ENCODE measurements at places on chromosomes 1 and 21.

GRCh38 chr1:101338714-101339430 lies 102.1 kb downstream of the S1PR1 start:
- peak; percentile 1 for DNase-seq

- no peak for DNase-seq
These were observed 75.2 kb upstream of the CD1D start for GRCh38 chr1:158105352-158106095.

GRCh38 chr1:112718691-112719418 lies 3.7 kb upstream of the PPM1J start:
- peak; percentile 48 for DNase-seq

- no peak for DNase-seq
These were observed 66.7 kb upstream of the AJAP1 start for GRCh38 chr1:4587721-4588120.

DNA sequence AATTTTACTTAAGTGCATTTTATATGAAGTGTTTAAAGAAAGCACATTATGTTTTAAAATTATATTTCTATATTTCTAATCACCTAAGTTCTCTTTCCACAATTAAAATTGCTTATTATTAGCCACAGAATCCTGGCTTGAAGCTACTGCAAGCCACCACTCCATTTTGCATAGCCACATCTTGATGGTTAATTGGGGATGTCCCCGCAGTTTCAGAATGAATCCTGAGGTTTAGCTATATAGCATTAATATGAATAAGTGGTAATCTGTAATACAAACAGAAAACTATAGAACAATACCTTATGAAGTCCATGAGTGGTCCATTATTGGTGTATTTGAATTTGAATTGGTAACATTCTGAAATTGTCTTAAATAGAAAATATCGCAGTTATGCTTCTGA lies 11.6 kb upstream of the GOLPH3L start:
- no peak for DNase-seq

DNA sequence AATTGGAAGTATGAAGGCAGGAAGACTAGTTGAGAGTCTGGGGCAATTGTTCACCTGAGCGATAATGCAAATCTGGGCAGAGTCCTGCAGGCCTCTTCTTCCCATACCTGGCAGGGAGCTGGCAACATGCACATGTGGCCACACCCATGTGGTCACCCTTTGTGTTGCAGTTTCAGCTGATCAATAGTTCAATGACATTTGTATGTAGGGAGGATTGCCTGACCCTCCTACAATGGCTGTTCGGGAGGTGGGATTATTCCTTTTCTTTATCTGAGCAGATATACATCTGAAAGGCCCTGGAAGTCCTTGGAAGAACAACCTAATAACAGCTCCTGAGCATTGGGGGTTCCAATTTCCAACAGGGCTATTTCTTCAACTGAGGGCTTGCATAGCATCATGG lies 15.2 kb upstream of the TRIM45 start:
- DNase-seq, result no peak

GRCh38 chr1:6245869-6246496 lies 2.0 kb downstream of the HES3 start:
- DNase-seq, result no peak

DNA sequence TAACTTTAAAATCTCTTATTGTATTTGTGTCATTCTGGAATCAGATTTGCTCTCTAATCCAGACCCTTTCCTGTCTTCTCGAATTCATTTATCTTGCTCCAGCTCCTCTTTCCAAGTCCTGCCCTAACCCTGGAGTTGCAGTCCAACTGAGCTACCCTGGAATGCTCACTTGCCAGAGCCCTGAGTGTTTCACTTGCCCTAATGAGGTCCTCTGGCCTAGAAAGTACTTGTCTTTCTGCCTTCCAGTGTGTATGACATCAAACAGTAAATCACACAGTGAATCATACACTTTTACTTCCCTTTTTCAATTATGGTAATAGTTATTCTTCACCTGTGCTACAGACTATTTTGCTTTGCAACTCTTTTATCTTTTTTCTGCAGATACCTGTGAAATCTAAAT lies 96.9 kb downstream of the NEK7 start:
- peak; percentile 41 for DNase-seq

GRCh38 chr21:14308234-14308633 lies 74.7 kb downstream of the HSPA13 start:
- no peak for DNase-seq

DNA sequence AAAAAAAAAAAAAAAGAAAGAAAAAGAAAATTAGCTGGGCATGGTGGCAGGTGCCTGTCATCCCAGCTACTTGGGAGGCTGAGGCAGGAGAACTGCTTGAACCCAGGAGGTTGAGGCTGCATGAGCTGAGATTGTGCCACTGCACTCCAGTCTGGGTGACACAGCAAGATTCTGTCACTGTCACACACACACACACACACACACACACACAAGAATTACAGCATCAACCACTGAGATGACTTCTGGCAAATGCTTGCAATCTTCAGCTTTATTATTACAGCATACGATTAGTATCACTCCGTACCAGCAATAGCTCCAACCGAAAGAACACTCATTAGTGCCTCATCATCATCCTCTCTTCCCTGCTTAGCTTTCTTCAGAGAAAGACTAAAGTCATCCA lies 4.6 kb downstream of the ORC1 start:
- DNase-seq, result no peak

DNA sequence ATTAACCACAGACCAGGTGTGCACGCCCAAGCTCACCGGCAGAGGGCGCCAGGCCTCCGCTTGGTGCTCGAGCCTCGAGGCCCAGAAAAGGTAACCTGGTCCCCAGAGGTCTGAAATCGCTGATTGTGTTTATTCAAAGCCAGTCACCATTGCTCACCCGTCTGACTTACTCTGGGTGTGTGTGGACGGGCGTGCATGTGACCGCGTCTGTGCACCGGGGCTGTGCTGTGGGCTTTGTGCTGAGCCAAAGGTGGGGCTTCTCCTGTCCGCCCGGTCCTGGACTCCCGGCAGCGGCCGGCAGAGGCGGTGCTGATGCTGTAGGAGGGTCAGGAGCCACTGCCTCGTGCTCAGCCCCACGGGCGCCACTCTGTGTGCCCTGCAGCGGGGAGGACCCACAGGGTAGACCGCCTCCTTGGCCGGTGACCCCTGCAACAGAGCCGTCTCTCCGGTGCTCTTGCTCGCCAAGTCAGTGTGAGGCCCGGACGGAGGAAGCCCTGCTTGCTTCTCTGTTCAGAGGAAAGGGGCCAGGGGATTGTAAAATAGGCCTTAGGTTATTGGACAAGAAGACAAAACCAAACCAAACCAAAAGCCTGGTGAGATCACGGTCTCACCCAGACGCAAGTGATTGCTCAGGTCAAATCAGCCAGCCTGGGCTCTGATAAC lies 32.0 kb upstream of the BTG2 start:
- DNase-seq, result peak; percentile 69

- peak; percentile 76 for DNase-seq
These were observed 137.8 kb downstream of the GREM2 start for GRCh38 chr1:240474133-240474614.

- no peak for DNase-seq
These were observed 57.7 kb downstream of the RGS7 start for GRCh38 chr1:241299347-241299746.

DNA sequence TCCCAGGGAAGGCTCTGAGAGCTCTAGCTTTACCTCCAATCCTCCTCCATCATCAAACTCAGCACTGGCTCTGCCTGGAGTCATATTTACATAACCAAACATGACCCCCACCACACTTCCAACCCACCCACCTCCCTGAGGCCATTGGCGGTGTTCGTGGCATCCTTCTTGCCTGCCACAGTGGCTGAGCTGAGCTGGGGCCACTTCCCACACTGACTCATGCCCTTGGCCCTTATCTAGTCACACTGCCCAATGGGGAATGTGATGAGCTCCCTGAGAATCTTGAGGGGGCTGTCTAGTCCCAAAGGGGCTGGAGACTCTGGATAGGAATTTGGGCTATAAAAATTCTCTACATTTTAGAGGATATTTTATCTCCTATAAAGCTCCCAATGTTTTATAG lies 230.9 kb upstream of the IRF2BP2 start:
- DNase-seq, result peak; percentile 33

GRCh38 chr1:91487469-91487868 lies 13.2 kb upstream of the CDC7 start:
- DNase-seq, result no peak

DNA sequence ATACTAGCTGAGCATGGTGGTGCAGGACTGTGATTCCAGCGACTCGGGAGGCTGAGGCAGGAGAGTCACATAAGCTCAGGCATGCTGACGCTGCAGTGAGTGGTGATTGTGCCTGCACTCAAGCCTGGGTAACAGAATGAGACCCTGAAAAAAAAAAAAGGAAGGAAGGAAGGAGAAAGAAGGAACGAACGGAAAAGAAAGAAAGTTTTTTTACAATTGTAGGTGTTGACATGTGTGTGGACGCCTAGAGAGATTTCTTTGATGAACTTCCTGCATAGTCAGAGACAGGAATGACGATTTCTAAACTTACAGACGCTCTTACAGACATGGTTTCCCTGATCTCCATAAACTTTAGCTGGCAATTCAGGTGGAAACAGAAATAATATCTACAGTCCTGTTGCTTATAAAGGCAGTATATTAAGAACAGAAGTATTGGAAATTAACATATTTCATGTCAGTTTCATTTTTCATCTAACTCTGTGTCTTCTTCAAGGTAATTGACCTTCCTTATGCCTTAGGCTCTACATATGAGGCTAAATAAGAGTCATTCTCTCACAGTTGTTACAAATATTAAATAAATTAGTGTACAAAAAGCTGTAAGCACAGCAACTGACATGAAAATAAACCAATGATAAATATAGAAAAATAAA lies 4.1 kb downstream of the SAMSN1 start:
- DNase-seq, result no peak

DNA sequence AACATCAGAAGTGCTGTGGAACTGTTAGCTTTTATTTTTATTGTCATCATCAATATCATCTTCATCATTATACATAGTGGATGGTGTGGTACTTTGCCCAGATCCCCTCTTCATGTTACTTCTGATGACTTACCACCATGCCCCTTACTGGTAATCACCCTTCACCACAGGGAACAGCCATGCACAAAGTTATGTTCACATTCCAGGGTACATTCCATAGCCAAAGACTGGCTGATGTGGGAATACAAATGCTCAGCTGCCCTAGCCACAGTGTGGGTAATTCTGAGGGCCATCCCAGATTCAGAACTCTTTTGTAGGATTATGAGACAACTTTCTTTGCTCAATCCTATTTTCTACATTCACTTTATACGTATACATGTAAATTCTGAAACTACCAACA lies 691.3 kb upstream of the CXADR start:
- peak; percentile 15 for DNase-seq

GRCh38 chr1:113109908-113110554 lies 37.0 kb downstream of the LRIG2 start:
- DNase-seq, result peak; percentile 96

DNA sequence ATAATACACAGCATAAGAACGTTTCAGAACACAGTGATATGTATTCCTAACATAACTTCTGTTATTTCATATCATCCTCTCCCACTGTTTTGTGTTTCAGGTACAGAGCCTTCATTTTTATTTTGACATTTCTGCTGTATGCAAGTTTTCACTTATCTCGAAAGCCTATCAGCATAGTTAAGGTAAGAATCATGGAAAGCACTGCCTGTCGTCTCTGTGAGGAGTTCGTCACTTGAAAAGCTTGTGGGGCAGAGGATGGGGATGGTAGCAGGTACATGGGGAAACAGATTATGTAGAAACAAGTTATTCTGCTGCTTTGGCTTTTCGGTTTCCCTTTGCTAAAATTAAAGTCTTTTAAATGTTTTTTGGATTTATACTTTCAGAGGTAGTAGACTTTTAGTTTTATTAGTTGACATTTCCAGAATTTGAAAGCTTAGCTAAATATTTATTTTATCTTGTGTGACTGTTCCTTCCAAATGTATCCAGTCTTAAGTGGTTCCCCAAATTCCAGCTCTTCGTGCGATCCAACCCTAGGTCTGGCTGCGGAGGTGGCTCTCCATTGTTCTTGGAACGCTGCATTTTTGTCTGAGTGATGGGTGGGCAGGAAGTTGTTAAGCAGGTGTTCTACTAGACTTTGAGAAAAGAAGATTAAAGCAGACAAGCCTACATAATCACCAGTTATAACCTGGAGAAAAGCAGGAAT lies 12.2 kb downstream of the SLC37A1 start:
- no peak for DNase-seq

DNA sequence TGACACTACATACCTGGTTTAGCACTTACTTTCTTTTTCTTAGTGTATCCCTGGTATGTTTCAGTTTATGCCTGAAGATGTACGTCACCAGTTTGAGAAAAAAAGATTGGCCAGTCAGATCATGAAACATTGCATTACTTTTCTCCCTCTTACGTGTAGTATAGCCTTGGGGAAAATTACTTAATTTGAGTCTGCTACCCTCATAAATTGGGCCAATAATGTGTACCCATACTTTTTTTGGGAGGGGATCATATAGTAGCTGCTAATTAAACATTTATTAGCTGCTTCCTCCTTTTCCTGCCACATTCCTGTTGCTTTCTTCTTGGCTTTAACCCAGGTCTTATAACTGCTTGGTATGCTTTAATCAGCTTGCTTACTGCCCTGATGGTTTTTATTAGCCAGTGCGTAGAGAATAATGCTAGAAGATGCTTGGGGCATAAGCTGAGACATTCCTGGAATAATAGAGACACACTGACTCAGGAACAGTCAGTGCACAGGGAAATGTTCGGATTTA lies 32.1 kb downstream of the RABGAP1L start:
- peak; percentile 58 for DNase-seq

DNA sequence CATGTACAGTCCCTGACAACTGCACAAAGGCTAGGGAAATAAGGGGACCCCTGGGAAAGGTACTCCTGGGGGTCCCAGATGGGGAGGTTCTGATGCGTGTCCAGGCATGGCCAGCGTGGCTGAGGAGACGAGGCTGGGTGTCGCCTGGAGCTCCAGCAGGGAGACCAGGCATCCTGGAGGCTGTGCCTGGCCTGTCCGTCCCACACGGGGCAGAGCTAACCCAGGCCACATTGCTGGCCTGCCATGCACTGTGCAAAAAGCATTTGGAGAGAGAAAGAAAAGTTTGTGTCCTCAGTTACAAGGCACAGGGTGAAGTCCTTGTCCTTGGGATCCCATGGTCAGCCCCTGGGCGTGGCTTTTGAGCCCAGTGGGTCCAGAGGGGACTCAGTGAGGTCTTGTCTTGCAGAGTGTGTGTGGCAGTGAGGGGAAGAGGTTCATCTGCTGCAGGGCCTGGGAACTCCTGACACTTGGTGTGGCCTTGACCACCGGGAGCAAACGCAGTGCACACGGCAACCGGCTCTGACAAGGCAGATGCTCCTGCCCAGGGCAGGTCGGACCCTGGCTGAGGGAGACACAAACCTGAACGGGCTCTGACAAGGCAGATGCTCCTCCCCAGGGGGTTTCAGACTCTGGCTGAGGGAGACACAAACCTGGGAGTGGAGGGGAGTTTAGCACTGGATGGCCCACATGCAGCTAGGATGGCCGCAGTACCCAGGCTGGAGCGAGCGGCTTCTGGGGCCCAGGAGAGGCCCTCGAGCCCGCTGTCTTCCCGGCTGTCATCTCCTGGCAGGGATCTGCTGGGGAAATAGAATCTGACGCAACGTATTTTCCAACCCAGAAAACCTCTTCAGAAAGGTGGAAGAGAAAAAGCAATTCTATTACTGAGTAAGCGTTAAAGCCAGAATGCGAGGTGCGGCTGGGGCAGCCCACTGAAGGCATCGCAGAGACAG lies 37.3 kb upstream of the COL18A1 start:
- DNase-seq, result no peak

Measured in brain microvascular endothelial cell (primary cell).